ENCODE measurements at places on chromosomes 13 and 19.

DNA sequence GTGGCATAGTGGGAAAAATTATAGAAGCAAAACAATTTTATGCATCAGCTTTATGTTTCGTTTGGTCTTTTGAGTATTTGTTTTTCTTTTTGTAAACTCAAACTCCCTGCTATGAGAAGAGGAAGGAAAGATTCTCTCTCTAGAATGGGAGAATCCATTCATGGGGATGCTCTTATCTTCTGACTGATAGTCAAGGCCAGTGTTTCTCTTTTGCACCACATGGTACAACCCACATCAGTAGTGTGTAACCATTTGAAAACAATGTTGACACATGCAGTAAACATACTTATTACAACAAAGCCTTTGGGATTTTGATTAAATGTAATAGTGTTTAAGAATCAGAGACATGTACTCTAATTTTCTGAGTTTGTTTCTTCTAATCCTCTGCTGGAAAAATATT is 490.5 kb downstream of the MYO16 start:
- DNase-seq: no peak

- DNase-seq: no peak
Measured at GRCh38 chr13:104357174-104357573, 1291.0 kb upstream of the SLC10A2 start.

DNA sequence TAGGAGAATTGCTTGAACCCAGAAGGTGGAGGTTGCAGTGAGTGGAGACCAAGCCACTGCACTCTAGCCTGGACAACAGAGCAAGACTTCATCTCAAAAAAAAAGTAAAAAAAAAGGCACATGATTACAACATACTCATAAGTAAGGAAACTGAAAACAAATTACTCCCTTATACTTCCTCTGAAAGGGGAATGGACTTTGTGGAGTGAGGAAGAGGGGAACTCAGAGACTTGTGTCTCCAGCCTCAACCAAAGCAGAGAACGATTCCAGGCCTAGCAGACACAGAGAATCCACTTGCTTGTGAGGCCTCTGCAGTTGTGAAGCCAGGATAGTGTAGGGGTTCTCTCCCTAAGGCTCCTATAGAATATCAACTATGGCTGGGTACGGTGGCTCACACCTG is 4.3 kb upstream of the LATS2 start:
- peak; percentile 6 for DNase-seq

DNA sequence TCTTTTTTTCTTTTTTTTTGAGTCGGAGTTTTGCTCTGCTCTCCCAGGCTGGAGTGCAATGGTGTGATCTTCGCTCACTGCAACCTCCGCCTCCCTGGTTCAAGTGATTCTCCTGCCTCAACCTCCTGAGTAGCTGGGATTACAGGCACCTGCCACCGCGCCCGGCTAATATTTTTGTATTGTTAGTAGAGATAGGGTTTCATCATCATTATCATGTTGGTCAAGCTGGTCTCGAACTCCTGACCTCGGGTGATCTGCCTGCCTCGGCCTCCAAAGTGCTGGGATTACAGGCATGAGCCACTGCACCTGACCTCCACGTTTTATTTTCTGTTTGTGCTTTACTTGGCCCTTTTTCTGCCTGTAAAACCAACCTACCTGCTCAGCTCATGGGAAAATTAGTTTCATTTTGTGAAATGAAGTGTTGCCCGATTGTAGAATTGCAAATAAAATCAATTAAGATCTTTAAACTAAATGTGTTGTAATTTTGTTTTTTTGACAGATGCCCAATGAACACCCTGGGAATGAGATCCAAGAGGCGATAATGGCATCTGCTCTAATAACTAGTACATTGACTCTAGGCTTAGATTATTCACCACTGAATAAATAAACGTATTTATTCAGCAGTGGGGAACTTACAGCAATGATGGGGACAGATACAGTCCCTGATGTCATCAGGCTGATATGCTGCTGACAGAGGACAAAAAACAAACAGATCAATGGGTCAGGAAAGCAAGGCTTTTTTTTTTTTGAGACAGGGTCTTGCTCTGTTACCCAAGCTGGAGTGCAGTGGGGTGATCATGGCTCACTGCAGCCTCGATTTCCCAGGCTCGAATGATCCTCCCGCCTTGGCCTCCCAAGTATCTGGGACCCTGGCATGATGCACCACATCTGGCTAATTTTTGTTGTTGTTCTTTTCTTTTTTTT is 2.2 kb upstream of the RAB11B start:
- no peak for DNase-seq

GRCh38 chr19:7187605-7188339 is 106.4 kb downstream of the INSR start:
- no peak for DNase-seq

DNA sequence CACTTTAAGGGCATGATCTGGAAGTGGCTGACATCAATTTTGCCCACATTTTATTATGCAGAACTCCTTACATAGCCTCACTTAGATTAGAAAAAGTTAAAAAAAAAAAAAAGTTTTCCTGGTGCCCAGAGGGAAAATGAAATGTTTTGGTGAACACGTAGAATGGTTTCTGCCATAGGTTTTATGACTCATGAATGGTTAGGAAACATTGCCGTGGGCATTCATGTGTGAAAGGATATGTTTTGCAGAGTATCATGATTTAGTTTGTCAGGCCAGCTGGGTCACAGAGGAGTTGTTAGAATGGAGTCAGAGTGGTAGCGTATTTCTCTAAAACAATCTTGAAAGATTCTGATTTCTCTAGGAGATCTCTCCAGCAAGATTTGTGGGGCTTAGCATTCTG is 133.8 kb downstream of the MRPL57 start:
- DNase-seq: no peak

DNA sequence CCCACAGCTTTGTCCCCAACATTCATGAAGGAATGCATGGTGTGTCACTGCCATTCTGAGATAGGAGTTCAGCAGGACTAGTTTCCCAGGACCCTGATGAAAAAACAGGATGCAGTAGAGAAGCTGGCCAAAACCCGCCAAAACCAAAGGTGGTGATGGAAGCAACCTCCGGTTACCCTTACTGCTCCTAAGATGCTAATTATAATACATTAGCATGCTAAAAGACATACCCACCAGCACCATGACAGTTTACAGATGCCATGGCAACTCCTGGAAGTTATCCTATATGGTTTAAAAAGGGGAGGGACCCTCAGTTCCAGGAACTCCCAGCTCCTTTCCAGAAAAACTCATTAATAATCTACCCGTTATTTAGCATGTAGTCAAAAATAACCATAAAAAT is 59.9 kb upstream of the KCTD15 start:
- no peak for DNase-seq

GRCh38 chr13:28451482-28452217 is 43.3 kb downstream of the FLT1 start:
- no peak for DNase-seq

- peak; percentile 71 for DNase-seq
Measured at GRCh38 chr19:3506384-3507340, 551 bp downstream of the FZR1 start.

DNA sequence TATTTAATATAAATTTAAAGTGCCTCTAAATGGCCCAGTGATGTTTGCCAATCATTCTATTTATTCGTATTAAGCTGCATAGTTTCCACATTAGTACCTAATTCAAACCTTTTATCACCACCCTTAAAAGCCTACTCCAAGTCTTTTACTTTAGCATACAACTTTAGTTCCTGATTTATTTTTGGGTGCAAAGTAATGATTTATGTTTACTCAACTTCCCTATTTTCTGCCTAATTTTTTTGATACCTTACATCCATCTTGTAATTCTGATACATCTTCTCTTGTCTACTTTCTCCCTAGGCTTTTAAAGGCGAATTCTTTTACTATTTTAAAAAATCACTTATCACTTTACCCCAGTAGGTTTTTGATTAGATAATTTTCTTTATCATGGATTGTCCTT is 2651.1 kb upstream of the PCDH20 start:
- no peak for DNase-seq

- no peak for DNase-seq
Measured at GRCh38 chr19:43634068-43634467, 5.6 kb downstream of the CADM4 start.

GRCh38 chr13:107865643-107866031 is 349.7 kb downstream of the LIG4 start:
- DNase-seq: no peak

DNA sequence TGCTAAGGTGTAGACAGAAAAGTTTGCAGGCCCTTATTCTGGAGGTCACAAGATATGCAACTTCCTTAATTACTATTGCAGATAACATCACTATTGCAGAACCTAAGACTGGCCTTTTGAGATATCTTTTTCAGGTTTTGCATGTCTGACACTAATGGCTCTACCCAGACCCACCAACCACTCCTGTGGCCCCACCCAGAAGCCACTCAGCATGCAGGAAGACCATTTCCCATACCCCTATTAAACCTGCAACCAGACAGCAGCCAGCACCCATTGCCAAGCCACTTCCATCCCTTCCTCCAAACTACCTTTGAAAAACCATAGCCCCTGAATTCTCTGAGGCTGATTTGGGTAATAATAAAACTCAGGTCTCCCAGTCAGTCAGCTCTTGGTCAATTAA is 297.6 kb downstream of the SLITRK6 start:
- no peak for DNase-seq

DNA sequence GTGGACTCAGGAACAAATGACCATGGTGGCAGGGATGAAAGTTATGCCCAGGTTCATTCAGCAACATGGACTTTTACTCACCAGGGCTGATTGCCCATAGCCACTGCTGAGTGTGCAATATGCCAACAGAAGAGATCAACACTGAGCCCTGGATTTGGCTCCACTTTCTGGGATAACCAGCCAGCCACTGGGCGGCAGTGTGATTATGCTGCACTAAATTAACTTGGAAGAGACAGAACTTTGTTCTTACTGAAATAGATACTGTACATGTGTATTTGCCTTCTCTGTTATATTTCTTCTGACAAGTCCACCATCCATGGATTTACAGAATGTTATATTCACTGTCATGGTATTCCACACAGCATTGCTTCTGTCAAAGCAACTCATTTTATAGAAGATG is 257.4 kb downstream of the TDRD3 start:
- no peak for DNase-seq

- DNase-seq: no peak
Measured at GRCh38 chr19:17775245-17775927, 19.6 kb upstream of the B3GNT3 start.

GRCh38 chr19:51754109-51754508 is 2.4 kb upstream of the FPR1 start:
- DNase-seq: no peak

- peak; percentile 70 for DNase-seq
Measured at GRCh38 chr19:17209126-17210036, 5.8 kb upstream of the USE1 start.

- DNase-seq: peak; percentile 51
Measured at GRCh38 chr19:8569066-8569771, 8.0 kb downstream of the MYO1F start.

DNA sequence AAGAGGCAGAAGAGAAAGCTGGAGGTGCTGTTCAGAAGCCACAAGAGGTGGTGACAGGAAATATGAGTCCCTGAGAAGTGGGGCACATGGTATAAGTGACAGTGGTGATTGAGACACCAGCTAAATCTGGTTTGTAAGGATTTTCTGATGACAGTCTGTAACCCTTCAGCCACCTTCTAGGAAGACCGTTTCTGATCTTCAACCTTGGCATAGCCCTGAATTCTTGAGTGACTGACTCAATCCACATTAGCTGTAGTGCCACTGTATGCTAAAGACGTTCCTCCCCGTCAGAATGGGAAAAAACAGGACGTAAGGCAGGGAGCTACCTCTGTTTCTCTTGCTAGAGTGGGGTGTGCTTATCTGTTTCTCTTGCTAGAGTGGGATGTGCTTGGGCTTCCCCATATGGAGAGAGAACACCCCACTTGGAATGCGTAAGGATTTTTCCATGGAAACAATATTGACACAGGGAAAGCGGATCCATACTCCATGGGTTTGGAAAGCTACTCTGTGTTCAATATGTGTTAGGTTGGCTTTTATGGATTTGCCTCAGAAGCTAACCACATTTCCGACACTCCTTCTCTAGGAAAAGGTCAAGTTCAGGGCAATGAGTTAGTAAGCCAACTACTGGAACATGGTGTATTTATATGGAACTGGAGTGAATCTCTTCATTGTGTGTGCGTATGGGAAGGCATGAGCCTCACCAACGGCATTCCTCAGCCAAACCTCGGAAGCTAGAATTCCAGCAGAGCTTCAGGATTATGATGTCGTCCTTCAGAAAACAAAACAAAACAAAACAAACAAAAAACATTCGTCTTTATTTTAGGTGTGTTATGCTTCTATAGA is 948.8 kb upstream of the SLC10A2 start:
- no peak for DNase-seq
